NCI-H1694 (cell line): ENCODE measurements at places on chromosomes 2 and 18.
A peak's percentile ranks its signal among the peaks of the same experiment; 100 is the strongest.

DNA sequence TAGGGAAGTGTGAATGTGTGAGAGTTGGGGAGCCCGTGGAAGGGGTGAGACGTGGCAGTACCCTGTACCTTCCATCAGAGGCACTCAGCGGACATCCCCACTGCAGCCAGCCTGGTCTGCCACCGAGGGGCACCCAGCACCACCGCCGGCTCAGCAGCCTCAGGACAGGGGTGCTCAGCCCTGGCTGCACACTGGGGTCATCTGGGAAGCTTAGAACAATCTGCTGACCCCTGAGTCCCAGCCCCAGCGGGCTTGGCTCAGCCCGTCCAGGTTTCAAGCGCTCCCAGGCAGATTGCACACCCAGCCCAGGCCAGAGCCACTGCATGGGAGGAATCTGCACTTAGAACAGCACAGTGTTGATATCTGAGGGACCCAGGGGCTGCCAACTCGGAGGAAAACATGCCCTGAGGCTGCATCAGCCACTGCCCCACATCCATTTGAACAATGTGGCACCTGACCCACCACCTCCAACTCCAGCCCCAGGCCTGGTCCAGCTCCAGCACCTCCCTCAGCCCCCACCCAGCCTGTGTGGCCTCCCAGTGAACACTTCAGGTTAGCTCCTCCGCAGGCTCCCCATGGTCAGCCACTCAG, 147.1 kb upstream of the OTOS start:
- no peak for DNase-seq

DNA sequence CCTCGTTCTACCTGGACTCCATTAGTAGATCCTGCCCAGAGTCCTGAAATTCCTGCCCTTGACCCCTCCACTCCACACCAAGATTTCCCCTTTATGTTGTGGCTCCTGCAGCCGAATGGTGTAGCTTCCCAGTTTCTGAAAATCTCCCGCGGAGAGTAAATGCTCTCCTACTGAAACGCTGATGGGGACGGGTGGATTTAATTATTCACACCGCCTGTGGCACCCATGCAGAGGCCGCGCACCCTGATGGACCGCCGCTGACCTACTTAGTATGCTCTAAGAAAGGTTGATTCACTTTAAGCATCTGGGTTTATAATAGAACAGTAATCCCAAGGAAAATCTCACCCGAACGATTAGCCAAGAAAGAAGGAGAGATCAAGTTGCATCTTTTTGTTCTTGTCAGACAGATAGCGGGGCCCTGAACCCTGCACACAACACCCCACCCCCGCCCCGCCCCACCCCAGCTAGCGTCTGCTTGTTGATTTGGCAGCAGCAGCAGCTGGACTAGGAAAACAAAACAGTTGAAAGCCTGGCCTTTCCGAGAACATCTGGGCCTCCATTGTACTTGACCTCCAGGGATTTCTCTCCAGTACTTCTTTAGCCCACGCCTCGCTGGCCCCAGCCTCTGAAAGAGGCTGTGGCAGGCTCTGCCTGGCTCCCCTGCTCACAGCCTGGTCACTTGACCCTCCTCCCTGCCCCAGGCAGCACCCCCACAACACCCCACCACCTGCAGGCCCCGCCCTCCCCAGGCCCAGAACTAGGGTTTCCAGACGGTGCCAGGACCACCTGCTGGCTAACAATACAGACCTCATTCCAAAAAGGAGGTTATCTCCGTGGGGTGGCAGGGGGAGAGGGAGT, 53.6 kb downstream of the DPYSL5 start:
- no peak for DNase-seq

GRCh38 chr2:158932131-158932645, 36.3 kb upstream of the TANC1 start:
- DNase-seq: no peak

- no peak for DNase-seq
Observed at GRCh38 chr2:181872178-181872577, 19.4 kb upstream of the ITPRID2 start.

- DNase-seq: no peak
Observed at GRCh38 chr2:216315802-216316603, 56.3 kb downstream of the MARCHF4 start.

DNA sequence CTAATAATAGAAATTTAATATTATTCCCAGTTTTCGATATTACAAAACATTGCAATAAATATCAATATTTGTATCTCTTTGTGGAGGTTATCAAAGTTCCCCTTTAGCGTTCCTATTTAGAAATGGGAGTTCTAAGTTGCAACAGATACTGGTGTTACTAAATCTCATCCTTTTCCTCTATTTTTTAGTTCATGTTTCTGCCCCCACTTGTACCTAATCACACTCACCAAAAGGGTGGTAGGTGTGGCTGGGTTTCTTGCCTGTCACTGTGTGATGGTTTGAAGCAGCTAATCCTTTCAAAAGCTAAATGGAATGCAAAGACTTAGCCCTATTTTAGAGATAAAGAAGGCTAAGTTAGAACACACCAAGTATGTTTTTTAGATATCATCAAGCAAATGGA, 997.9 kb downstream of the TSN start:
- no peak for DNase-seq

DNA sequence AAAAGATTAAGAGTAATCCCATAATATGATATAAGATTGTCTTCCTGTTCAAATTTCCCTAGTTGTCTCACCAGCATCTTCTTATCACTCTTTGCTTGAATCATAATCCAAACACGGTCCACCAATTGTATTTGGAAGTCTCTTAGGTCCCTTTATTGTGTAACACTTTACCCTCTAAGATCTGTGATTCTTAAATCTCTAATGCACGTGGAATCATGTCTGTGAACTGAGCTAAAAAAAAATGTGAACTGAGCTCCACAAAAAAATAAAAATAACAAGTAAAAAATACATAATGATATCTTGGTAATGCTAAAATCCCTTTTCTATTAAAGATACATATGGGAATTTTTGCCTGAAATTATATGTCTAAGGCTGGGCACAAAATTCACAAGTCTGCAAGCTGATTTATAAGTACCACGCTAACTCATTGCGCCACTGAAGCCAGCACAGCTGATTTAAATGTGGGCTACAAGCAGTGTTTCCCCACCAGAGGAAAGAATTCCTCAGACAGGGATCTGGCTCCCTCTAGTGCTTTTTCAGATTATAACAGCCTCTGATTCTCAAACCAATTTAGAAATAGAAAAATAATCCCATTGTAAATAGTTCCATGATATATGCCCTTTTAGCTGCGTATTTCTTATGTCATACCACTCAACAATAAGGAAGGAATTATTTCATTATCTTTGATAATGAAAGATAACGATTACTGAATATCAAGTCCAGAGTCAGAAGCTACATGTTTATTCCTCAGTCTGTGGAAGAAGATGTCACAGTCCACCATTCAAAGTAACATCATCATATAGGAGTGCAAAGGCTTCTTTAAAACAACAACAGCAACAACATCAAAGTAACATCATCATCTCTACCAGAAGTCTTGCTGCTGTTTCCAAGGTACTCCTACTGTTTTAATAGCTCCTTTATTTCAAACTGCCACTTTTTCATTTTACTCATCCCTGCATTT, 22.9 kb downstream of the RBM43 start:
- peak; percentile 78 for DNase-seq

DNA sequence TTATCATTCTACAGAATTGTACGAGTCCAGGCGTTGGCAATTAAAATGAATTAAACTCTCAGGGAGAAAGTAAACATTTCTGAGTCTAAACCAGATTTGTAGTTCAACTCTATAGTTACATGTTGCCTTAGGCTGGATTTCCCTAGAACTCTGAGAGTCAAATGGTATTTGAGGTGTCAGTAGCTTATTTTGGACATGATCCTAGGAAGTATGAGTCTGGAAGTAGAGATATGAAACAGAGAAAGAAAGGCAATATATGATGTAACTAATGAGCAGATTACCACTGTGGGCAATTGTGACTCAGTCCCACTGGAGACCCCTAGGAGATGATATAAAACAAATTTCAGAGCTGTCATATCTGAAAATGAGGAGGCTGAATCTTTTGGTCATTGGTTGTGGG, 199.1 kb upstream of the UBE2E3 start:
- DNase-seq: no peak

DNA sequence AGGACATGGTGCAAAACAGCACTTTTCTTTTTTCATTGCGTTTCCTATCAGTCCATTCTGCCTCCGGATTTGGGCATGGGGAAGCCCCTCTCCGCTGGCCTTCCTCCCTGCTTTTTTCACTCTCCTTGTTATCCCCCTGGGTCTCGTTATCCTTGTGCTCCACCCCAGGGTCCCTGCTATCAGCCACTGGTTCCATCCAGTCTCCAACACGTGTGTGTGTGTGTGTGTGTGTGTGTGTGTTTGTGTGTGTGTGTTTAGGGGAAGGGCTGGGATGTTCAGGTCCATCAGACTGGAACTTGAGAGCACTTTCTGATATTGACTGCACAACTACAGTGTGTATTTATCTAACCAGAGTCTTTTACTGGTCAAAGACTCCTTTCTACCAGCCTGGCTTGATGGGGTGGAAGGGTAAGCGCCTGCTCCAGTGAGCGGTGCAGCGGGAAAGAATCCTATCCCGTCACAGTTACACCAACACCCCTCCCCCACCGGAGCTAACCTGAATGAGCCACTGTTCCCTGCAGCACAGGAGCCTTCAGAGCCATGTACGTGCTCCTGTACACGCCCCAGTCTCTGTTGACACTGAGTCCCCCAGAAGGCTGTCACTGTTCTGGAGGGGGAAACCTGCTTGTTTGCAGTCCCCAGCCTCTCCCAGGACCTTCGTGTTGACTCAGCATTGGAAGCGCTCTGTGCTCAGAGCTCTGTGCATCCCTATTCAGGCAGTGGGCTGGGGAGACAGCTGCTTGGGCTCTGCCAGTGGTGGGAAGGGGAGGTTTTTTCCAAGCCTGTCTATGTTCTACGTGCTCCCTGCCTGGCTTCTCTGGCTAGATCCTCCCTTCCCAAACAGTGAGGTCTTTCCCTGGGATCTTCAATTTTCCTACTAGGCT, 4.6 kb downstream of the INHA start:
- no peak for DNase-seq

DNA sequence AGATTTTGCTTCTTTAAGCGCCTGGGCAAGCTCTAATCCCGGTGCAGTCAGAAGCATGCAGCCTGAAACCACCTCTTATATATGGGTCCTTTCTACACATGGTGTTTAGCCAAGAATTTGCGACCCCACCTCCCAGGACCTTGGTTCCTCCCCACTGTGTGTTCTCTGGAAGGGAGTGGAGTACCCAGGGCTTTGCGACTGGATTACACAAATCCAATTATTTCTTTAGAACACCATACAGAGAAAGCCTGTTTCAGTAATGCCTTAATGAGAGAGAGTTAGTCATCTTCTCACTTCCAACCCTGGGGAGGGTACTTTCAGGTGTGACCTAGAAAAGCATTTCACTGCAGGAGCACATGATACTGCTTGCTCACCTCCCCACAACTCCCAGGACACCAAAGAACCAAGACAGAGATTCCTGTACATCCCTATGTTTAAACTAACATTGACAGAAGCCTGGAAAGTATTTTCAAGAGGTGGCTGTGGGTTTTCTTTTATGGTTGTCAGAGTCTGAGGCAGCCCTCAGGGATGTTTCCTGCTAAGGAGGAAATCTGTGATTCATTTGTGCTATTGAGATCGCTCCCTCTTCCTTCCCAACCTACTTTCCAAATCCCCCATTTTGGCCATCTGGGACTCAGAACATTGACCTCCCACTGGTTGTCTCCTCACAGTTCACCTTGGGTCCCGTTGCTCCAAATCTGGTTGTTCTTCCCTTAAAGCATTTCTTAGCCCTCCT, at the start of gene CAPN14:
Gene CAPN14, minus strand, starts transcription at position 51 of the 736 bp plus-strand sequence. CDS start 12,068 bp downstream, outside the sequence.
- no peak for DNase-seq

DNA sequence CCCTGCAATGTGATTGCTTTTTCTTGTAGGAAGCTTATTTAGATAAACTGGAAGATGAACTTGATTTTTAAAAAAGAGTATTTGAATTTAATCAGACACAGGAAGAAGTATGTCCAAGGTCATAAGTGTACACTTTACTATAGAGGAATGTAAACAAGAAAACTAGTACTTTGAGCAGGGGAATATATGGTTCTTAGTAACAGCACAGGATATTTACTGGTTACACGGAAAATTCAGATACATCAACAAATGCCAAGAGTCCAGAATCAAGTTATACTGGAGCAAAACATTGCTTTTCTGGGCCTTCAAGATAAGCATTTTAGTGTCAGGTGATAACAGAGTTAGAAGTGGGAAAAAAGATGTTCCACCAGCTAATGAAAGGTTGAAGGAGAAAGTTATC, 75.5 kb downstream of the EFEMP1 start:
- DNase-seq: no peak

GRCh38 chr2:46748121-46748520, 167.5 kb downstream of the MCFD2 start:
- no peak for DNase-seq

GRCh38 chr2:99648178-99648844, 158.5 kb upstream of the REV1 start:
- DNase-seq: no peak

DNA sequence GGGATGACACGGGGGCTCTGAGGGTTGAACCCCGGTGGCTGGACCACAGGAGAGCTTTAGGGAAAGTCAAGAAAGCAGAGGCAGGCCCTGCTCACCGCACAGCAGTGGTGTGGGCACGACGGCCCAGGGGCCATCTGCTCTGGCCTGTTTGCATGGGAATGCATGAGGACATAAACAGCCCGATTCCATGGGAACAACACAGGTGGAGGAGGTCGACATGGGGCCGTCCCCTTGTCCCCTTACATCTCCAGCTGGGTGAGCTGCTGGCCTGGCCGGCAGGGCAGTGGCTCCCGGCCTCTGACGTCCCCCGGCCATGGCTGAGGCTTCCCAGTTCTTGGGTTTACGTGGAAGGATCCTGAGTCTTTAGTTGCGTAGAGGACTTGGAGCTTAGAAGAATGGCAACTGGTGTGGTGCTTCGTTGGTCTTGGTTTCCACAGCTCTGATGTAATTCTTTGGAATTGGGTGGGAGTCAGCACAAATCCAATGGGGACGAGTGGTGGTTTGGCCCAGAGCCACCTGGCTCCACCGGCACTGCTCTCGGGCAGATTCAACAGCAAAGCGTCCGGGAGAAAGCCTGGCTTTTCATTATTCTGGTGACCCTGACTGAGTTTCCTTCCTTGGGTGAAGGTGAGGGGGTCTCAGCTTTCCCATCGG, 98.3 kb upstream of the HDAC4 start:
- no peak for DNase-seq

DNA sequence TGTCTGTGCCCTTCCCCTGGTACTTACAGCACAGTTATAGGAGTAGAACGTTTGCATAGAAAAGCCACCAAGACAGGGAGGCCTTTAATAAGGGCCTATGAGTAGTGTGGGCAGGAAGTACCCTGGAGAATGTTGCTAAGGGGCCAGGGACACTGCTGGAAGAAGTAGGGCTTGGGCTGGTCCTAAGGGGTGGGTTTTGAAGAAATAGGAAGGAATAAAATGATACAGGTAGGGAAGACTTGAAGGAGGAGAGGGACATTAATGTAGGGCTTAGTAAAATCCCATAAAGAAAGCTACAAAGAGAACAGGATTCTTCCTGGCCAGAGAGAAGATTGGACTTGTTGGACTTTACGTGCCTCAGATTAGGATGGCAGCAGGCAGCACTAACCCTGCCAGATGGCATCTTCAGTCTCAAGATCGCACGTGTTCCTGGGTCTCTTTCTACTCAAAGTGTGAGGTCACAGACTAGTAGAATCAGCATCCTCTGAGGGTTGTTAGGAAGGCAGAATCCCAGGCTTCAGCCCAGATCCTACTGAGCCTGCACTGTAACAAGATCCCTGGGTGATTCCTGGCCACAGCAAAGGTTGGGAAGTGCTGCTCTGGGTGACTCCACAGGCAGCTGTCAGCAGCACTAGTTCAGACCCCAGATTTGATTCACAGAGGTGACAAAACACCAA, 39.2 kb downstream of the EPAS1 start:
- DNase-seq: no peak
